ENCODE measurements at places on chromosomes 1 and 21. TPM values are rescaled to one million over a fixed set of nuclear protein-coding genes. Genes with fewer than 3 reads are reported as not detected.

PRR9 gene
- total RNA-seq = 0.22 TPM

SLC9C2 gene
- total RNA-seq = not detected

KRTAP21-3 gene
- not detected for total RNA-seq

RNF186 gene
- not detected for total RNA-seq

TNNT2 gene
- total RNA-seq = not detected

KRTAP19-5 gene
- total RNA-seq = not detected

AMY1A gene
- not detected for total RNA-seq

RNU1-4 gene
- total RNA-seq = under 0.01 TPM

TAS1R3 gene
- total RNA-seq = 0.14 TPM

ZMYND12 gene
- total RNA-seq = 0.14 TPM

C1orf115 gene
- total RNA-seq = 2.4 TPM

KCNJ6 gene
- 0.14 TPM for total RNA-seq

LENEP gene
- 0.86 TPM for total RNA-seq

SPRR2A gene
- total RNA-seq = not detected

PPM1J gene
- total RNA-seq = 0.66 TPM

MFAP2 gene
- 63.1 TPM for total RNA-seq

KLHDC7A gene
- not detected for total RNA-seq

DPT gene
- under 0.01 TPM for total RNA-seq

BSND gene
- total RNA-seq = not detected

TMEM201 gene
- 13.0 TPM for total RNA-seq

ST3GAL3 gene
- total RNA-seq = 30.4 TPM

FGGY gene
- total RNA-seq = 12.9 TPM

HTR1D gene
- total RNA-seq = 4.0 TPM

MYCL gene
- total RNA-seq = 0.44 TPM

Measured in placental pericyte (primary cell).